Stimulated activated CD8-positive, alpha-beta memory T cell treated with anti-CD3 and anti-CD28 coated beads, Interleukin-12 subunit alpha, Interleukin-12 subunit beta, amount 100 ng/mL, for 1 hour (primary cell): ENCODE measurements at places on chromosomes 3 and 15.

DNA sequence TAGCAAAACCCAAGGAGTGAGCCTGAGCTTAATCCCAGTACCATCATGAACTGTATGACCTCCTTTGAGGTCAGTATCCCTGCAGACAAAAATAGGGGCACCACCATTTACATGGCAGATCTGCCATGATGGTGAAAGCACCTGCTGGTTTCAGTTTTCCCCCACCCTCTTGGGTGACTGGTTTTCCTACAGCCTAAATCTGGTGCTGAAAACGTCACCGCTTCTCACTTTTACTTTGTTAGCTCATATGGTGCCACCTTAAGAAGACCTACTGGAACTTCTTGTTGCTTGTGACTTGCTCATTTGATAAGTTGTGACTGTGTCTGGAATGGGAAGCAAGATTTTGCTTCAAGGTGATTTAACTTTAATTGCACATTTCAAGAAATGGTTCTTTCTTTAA is 5.1 kb downstream of the PPP1R2 start:
- DNase-seq = no peak

GRCh38 chr3:11010426-11011165 is 18.0 kb downstream of the SLC6A1 start:
- DNase-seq = no peak

DNA sequence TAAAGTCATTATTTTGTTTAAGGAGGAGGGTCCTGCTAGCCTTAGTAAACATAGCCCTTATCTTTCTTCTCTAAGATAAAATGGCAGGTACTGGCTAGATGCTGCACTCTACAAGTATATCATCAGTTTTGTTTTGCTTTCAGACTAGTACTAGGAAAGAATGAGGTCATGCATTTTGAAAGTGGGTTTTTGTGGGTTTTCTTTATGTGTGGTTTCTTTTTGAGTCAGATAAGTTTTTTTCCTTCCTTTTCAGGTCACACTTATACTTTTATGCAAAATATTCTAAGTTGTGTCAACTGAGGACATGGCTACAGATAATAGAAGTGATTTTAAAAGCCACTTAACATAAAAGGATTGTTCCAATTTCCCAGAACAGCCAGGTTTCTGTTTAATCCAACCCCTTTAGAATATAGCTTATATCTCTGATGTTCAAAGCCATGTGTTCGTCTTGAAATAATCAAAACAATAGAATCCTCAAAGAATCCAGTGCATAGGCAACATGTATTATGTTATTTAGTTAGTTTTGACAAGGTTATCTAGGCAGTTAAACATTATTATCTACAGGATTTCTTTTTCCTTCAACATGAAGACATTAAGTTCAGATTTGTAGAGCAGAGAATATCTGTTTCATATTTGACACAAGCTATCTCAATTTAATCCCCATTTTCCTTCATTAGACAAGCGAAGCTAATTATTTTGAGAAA is 406.2 kb downstream of the RBMS3 start:
- DNase-seq = no peak

- no peak for DNase-seq
Measured at GRCh38 chr3:59566481-59566975, 516.7 kb upstream of the CFAP20DC start.

DNA sequence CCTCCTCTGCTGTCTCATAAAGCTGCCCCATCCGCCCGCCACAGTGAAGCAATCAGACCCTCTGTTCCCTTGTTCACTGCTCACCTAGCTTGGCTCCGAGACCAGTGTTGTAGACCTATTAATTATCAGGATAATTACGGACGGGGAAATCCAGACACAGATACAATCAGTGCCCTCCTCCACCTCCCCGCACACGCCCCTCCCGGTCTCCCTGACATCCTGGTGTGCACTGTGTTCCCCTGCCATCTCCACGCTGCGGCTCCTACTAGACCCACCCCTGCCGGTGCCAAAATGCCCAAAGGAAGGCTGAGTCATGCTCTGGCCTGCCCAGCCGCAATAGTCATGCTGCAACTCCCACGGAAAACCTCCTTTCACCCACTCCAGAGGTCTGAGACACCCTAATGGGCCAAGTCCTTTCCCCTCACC is 277.3 kb upstream of the TLE3 start:
- DNase-seq = no peak

- no peak for DNase-seq
Measured at GRCh38 chr3:197746801-197747237, 2.9 kb upstream of the FYTTD1 start.

- DNase-seq = no peak
Measured at GRCh38 chr15:39605146-39605545, 24.3 kb downstream of the THBS1 start.

GRCh38 chr3:187567021-187567420 is 103.2 kb downstream of the SST start:
- DNase-seq = no peak
